Activated CD4-positive, alpha-beta T cell treated with anti-CD3 and anti-CD28 coated beads for 48 hours (primary cell): ENCODE measurements at places on chromosomes 16 and 17.

DNA sequence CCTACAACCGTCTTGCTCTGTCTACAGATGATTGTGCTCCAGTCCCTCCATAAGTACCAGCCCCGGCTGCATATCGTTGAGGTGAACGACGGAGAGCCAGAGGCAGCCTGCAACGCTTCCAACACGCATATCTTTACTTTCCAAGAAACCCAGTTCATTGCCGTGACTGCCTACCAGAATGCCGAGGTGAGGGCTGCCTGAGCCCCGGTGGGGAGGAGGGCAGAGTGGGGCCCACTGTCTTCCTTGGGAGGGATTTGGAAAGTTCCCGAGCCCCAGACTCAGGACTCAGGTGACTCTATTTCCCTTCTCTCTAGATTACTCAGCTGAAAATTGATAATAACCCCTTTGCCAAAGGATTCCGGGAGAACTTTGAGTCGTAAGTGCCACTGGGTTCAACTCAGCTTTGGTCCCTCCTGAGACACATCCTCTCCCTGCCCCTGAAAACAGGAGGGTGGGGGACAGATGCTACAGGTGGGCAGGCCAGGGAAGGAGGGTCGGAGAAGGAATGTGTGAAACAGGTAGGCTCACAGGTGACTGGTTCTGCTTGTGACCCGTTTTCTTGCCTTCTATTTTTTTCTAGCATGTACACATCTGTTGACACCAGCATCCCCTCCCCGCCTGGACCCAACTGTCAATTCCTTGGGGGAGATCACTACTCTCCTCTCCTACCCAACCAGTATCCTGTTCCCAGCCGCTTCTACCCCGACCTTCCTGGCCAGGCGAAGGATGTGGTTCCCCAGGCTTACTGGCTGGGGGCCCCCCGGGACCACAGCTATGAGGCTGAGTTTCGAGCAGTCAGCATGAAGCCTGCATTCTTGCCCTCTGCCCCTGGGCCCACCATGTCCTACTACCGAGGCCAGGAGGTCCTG lies 11.4 kb downstream of the TBX21 start:
- no peak for DNase-seq

GRCh38 chr17:53168413-53168812 lies 654.3 kb upstream of the KIF2B start:
- no peak for DNase-seq

- DNase-seq = no peak
Measured at GRCh38 chr16:48247311-48247710, at the start of gene ABCC11. Gene ABCC11 (minus strand): TSS chr16:48247539. CDS start chr16:48231921, 15,618 bp downstream.

DNA sequence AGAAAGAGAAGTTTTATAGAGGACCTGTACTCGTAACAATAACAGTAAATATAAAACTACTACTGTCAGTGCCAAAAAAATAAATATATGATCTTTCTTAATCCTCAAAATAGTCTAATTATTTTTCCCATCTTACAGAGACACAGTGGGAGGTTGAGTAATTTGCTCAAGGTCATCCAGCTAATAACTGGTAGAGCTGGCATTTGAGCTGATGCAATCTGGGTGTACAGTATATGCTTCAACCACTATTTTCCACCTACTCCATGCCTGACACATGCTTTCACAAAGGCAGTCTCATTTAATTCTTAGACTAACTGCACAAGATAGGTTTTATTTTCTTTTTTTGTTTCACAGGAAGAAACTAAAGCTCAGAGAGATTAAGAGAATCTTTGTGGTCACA lies 33.6 kb downstream of the PIGL start:
- DNase-seq = no peak

DNA sequence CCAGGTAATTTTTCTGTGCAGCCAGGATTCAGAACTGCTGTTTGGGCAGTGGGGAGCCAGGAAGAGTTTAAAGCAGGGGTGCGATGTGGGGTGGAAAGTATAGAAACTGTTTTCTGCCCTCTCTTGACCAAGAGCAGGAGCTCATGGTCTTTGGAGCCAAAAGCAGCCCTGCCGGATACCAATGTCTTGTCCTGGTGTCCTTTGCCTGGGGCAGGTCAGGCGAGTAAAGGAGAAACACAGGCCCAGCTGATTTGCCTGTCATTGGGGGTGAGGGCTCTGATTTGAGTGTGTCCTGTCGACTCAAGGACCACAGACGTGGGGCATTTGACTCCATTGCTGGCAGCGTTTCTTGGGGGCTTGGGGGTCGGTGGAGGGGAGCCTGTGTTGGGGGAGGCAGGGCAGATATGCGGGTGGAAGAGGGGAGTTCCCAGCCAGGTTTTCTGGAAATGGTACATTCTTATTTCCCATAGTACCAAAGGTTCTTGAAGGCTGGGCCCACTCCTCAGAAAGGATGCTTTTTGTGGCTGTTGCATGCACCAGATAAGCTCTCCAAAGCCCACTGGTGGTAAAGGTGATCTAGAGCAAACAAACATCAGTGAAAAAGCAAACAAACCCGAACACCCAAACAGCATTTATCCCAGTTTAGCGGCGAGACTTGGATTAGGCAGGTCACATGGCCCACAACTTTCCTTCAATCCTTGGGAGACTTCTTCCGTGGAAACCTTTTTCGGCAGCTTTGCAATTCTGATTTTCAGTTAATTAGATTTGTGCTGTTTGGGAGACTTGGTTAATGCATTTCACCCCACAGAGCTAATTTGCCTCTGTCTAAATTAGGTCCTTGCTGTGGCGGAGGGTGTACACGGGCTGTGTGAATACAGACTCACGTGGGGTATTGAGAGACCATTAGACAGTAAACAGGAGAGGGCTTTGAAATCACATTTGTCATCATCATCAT lies 59.0 kb downstream of the MSI2 start:
- no peak for DNase-seq

DNA sequence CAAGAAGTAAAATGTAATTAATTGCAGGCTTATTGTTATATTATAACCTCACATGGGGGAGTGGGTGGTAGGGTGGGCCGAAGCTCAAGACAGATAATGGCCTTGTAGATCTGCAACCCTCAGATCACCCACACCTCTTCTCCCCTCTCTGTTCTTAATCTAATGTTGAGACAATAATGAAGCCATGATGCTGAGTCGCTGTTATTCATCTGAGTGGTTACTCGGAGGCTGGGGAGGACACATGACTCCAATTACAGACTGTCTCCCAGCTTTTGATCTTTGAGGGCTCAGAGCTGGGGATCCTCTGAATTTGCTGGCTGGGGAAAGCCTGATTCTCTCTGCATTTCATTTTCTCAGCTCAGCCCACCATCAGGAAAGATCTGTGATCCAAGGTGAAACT lies 275.3 kb downstream of the SHISA9 start:
- DNase-seq = no peak

GRCh38 chr17:42889809-42890208 lies 10.8 kb upstream of the G6PC1 start:
- DNase-seq = no peak

DNA sequence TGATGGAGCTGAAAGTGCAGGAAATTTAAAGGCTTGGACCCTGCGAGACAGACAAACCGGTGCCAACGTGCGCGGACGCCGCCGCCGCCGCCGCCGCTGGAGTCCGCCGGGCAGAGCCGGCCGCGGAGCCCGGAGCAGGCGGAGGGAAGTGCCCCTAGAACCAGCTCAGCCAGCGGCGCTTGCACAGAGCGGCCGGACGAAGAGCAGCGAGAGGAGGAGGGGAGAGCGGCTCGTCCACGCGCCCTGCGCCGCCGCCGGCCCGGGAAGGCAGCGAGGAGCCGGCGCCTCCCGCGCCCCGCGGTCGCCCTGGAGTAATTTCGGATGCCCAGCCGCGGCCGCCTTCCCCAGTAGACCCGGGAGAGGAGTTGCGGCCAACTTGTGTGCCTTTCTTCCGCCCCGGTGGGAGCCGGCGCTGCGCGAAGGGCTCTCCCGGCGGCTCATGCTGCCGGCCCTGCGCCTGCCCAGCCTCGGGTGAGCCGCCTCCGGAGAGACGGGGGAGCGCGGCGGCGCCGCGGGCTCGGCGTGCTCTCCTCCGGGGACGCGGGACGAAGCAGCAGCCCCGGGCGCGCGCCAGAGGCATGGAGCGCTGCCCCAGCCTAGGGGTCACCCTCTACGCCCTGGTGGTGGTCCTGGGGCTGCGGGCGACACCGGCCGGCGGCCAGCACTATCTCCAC lies at the start of gene NOG:
TSS of gene NOG (plus strand) at position 54 of the 674 bp plus-strand sequence. CDS start at position 579, 525 bp downstream.
- DNase-seq = peak; percentile 61

DNA sequence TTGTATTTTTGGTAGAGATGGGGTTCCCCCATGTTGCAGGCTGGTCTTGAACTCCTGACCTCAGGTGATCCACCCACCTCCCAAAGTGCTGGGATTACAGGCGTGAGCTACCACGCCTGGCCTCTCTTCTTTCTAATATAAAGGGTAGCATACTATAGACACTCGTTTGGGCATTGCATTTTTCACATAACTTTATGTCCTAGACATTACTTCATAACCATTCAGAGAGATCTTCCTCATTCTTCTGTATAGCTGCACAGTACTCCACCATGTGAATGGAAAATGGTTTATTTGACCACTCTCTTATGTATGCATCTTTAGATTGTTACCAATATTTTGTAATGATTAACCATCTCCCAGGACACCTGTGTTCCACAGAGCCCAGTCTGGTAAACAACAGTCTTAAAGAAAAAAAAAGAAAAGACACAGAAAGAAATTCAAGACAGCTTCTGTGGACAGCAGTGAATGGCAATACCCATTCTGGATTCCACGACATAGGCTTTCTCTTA lies 42.1 kb downstream of the TK2 start:
- no peak for DNase-seq

DNA sequence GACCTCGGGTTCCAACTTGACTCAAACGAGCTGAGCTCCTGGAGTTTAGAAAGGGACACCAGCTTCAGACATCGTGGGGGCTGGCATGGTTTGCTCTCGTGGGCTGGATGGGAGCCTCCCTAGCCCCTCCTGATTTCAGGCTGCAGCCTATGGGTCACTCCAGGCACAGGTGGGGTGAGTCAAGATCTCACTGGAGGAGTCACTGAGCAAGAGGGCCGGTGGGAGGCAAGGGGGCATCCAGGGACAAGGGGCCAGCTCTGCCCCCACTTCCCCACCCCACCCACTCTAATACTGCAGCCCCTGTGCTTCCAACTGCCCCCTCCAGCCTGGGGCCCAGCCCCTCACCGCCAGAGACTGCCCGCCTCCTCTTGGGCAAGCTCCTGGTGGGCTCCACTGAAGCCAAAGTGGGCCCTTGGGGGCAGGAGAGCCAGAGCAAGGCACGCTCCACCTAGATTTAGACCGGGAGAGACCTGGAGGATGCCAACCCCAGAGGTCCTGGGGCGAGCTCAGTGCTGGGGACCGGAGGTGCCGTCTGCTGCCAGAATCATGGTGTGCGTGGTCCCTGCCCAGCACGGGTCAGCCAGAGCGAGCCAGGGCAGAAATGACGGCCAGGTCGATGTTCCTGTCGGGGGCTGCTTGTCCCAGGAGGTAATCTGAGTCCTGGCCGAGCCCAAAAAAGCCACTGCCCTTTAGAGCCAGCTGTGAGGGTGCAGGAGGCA lies 6.4 kb downstream of the SLC16A3 start:
- no peak for DNase-seq

GRCh38 chr16:35398180-35398579 lies 1938.8 kb downstream of the TP53TG3F start:
- DNase-seq = no peak

- no peak for DNase-seq
Measured at GRCh38 chr17:47686664-47687327, 7.2 kb upstream of the TBKBP1 start.

DNA sequence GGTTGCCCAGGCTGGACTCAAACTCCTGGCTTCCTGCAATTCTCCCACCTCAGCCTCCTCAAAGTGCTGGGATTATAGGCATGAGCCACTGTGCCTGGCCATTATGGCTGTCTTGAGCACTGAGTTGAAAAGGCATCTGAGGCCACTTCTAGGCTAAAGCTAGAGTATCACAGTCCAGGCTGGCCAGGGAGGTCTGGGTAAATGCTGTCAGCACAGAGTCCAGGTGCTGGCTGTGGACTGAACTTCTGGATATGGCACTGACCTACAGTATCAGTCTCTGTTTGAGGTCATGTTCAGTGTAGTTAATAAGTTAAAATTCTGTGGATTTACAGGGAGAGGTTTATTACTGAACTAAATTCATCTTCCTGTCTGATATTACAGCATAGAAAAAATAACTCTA lies 222.5 kb upstream of the TOM1L1 start:
- DNase-seq = no peak

GRCh38 chr17:57868007-57868909 lies 18.4 kb upstream of the MRPS23 start:
- peak; percentile 48 for DNase-seq

DNA sequence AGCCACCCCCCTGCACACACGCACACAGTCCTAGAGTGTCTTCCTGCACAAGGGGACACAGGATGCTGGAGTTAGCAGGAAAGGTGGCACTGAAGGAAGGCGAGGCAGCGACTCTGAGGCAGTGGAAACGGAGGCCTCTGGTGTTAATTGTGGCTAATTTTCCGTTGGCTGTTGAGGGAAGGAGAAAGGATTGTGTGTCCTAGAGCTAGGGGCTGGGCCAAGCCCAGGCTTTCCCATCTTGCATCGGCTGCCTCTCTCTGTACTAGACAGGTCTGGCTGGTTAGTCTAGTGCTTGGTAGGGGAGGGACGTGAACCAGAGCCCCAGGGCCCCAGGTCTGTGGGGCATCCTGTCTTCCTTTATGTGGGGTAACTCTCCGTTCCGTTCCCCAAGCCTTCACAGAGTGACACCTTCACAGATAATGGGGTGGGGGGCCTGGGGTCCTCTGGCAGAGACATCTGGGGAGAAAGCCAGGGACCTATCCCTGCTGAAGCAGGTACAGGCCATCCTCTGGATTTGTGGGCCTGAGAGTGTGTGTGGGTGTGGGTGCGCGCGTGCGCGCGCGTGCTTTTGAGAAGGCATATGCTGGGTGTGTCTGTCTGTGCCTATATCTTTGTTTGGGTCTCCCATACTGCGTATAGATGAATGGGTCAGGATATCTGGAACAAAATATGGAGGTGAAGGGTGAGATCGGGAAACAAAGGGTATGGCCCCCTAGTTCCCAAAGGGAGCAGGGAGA lies at the start of gene CHD3:
TSS of gene CHD3 (plus strand) at position 606 of the 737 bp plus-strand sequence. CDS start 212 bp downstream, outside the sequence.
- DNase-seq = peak; percentile 78

GRCh38 chr16:18839555-18839954 lies 38.2 kb upstream of the ARL6IP1 start:
- no peak for DNase-seq

DNA sequence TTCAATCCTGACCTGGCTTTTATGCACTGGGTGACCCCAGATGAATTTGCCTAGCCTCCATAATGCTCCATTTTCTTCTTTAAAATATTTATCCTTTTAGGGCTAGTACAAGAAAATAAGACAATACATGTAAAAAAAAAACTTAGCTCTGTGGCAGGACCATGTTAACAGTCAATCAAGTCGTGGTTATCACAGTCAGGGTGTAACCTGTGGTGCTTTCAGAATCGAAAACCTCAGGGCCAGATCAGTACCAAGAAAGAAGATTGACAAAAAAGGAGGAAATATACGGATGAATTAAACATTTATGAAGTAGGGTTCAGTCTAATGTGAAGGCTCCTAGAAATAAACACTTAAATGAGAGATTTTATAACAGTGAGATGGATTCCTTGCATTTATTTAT lies 347.2 kb upstream of the MAF start:
- DNase-seq = no peak

DNA sequence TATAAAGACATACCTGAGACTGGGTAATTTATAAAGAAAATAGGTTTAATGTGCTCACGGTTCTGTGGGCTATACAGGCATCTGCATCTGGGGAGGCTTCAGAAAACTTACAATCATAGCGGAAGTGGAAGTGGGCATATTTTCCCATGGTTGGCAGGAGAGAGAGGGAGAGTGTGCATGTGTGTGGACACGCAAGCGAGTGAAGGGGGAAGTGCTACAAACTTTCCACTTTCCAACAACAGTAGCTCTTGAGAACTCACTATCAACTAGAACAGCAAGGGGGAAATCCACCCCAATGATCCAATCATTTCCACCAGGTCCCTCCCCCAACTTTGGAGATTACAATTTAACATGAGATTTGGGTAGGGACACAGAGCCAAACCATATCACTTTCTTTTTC lies 11.1 kb downstream of the TAOK1 start:
- no peak for DNase-seq

- DNase-seq = no peak
Measured at GRCh38 chr16:58393138-58393504, 850 bp downstream of the GINS3 start.
